ENCODE measurements at places on chromosomes 12 and 14. TPM values are rescaled to one million over a fixed set of nuclear protein-coding genes. Genes with fewer than 3 reads are reported as not detected.

Gene TEX22
- total RNA-seq, result under 0.01 TPM

Gene TAS2R10
- total RNA-seq, result 1.8 TPM

Gene CD163L1
- total RNA-seq, result under 0.01 TPM

Gene CRACR2A
- total RNA-seq, result 13.8 TPM

Gene G2E3
- total RNA-seq, result 12.7 TPM

Gene KCNMB4
- under 0.01 TPM for total RNA-seq

Gene PROX2
- total RNA-seq, result not detected

Gene CLEC14A
- total RNA-seq, result 0.29 TPM

DNA sequence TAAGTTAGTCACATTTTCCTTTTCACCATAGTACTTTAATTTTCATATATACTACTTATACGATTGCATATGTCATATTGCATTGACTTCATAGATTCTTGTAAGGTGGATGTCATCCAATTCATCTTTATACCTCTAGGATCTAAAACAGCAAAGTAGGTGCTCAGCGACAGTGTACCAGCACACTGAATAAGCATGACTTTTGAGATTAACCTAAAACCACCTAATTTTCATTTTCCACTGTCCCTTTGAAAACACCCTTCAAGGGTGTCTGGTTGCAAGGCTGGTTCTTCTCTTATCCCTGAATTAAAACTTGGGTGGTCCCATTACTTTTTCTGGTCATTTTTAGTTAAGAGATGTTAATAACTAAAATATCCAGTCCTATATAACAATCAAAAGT lies 4.4 kb downstream of the GPR19 start:
- DNase-seq, result no peak

- DNase-seq, result no peak
These were observed 21.9 kb upstream of the HIP1R start for GRCh38 chr12:122813310-122813713.

DNA sequence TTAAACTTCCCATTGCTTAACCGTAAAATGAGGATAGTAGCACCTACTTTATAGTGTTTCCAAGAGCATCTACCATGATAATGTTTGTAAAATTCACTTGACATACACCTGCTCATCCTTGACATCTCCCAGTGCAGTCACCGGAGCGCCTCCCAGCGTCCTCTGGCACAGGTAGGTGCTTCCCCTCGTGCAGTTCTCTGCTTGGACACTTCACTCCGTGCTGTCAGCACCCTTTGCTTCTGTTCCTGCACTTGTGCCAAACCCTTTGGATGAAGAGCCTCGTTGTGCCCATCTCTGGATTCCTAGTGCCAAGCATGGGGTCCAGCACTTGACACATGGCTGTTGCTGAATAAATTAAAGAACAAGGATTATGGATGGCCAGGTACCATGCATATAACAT lies 28.3 kb downstream of the ETV6 start:
- DNase-seq, result no peak

DNA sequence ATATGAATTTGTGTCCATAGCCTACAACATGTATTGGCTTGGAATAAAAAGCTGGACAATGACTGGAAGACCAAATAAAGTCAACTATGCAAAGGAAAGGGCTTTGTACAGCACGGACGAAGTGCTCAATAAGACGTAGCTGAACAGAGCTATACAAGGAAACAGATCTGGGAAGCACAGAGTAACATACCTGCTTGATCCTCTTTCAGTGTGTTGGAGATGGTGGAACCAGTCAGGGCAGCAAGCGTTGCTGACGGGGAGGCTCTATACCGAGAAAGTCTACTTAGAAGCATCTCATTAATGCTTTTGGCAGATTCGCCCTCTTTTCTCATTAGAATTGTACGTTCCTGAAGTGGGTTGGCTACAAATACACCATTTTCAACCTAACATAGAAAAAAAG lies 99.3 kb downstream of the HECTD4 start:
- DNase-seq, result no peak

DNA sequence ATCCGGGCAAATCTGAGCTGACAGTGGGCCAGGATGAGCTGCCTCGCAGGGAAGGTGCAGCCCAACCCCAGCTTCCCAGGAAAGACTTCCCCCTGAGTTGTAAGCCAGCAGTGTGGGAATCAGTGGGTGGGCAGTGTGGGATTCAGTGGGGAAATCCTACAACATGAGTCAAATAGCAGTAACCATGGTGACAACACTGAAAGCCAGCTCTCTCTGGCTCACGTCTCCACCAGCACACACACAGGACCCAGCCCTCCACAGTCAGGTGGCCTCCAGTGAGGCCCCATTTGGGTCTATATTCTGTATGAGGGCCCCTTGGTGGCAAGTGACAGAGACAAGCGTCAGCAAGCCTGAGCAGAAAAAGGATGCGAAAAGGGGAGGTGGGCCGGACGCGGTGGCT lies 6.0 kb upstream of the LGALS3 start:
- peak; percentile 94 for DNase-seq

GRCh38 chr14:104687601-104688504 lies 1.6 kb upstream of the INF2 start:
- DNase-seq, result peak; percentile 97

- DNase-seq, result peak; percentile 47
These were observed 3.6 kb upstream of the MORN3 start for GRCh38 chr12:121673013-121673511.

DNA sequence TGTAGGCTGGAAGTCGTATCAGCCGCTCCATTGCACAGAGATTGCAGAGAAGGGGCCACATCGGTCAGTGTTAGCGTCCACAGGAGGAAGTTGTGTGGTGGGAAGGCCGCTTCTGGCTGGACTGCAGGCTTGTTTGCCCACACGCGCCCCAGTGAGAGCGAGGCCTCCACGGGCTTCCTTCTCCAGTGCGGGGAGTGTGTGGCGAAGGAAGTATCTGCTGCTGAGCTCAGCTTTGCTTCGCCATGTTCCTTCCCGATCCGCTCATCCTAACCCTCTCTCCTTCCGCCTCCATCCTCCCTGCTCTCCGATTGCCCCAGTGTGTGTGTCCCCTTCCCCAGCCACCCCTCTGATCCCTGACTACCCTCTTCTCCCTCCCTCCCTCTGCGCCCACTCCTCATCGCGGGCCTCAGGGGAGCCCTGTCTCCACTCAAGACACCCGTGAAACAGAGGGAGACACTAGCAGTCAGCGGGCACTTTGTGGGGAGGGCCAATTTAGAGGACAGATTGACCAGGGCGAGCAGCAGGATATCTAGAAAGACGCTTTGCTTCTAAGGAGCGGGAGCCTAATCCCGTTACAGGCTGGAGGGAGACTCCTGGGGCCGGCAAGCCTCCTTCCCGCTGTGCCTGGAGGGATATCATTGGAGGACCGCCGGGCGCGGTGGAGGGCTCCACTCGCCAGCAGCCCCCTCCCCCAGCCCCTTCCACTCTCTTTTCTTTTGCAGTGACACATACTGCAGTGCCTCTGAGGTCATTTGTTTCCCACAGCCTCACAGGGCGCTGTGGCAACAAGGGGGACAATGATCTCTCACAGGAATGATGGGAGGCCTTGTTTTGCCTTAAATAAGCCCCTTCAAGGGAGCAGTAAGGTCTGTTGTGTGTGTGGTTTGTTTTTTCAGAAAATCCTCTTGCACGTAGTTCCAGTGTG lies 428.8 kb downstream of the ZFP36L1 start:
- peak; percentile 75 for DNase-seq

GRCh38 chr12:117342682-117343081 lies 18.7 kb downstream of the NOS1 start:
- DNase-seq, result no peak

GRCh38 chr12:56565510-56566101 lies 44.0 kb downstream of the RBMS2 start:
- DNase-seq, result peak; percentile 89

GRCh38 chr14:95359994-95360826 lies 40.5 kb upstream of the CLMN start:
- no peak for DNase-seq

GRCh38 chr12:92261071-92261470 lies 115.4 kb upstream of the BTG1 start:
- DNase-seq, result no peak

DNA sequence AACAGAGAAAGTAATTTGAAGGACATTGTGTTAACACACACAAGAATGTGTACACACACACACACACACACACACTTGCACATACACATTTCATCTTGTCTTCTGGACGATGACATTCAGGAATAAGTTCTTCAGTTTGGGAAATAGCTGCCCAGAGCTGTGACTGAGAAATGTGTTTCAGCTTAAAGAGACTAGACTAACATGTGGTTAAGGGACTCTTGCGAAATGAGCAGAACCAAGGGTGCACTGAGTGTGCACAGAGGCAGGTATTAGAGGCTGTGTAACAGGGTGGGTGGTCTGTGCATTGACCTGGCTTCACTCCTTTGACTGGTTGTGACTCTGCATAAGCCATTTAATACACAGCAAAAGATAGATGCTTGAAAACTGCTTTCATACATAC lies 29.4 kb upstream of the KCNA5 start:
- no peak for DNase-seq

DNA sequence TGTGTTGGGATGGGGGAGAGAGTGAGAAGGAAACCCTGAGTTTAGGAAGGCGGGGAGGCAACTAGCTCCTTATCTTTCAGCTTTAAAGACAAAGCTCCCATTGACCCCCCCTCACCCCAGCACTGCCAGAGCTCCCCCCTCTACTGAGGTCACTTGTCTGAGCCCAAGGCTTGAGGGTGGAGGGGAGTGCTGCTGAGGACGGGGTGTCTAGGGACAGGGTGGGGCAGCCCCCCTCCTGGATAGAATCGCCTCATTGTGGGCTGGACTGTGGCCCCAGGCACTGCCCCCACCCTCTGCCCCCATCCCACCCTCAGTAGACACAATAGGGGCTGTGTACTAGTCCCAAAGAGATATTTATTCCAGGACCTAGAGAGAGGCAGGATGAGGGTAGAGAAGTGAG lies 3.0 kb downstream of the ERBB3 start:
- DNase-seq, result peak; percentile 73

DNA sequence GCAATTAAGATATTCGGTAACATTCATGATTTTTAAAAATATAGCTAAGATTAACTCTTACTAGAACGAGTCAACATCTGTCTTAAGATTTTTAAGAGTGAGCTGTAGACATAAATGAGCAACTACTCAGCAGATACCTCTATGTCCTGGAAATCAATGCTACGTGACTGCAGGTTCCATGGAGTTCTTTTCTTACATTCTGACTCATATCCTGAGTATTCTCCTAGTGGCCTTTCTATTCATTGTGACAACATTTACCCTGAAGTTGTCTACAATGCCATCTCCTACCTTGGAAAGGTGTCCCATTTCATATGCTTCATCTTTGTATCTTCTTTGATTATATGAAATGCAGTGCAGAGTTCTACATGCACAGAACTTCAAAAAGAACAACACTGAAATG lies 59.9 kb downstream of the PKP2 start:
- DNase-seq, result no peak

- no peak for DNase-seq
These were observed 5.3 kb upstream of the GDF11 start for GRCh38 chr12:55737581-55738122.

DNA sequence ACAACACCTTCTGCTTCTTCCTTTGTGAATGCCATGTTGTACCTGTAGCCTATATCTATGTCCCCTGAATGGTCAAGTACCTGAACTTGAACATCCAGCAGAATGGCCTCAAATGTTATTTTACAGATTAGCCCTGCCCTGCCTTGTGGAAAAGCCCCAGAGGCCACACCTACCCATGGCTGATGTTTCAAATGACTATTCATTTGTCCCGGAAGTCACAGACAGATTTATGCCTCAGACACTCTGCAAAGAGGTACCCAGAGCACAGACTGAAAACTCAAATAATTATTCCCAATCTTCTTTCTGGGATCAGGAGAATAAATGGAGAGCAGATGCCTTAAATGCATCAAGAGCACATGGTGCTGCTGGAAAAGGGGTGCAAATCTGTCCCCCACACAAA lies 13.0 kb upstream of the DPF3 start:
- no peak for DNase-seq

DNA sequence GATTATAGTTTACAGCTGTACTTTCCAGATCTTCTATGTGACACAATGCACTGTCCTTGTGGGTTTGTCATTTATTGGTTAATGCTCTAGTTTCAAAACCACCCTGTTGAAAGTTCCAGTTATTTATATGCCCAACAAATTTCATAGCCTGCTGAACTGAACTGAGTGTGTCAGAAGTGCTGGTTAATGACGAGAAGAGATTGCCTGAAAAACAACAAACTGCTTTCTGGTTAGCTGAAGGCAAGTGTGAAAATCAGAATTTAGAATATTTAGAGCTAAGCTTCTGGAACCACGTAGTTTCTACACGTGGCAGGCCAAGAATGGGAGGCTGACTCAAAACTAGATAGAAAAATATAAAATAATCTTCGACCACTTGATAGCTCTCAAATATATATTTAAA lies 19.1 kb upstream of the RIN3 start:
- DNase-seq, result no peak

DNA sequence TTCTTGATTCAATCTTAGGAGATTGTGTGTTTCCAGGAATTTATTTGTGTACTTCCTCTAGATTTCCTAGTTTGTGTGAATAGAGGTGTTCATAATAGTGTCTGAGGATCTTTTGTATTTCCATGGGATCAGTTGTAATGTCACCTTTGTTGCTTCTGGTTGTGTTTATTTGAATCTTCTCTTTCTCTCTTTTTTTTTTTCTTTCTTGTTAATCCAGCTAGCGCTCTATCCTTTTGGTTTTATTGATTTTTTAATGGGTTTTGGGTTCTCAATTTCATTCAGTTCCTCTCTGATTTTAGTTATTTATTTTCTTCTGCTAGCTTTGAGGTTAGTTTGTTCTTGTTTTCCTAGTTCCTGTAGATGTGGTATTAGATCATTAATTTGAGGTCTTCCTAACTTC lies 242.5 kb downstream of the SEC23A start:
- DNase-seq, result no peak

DNA sequence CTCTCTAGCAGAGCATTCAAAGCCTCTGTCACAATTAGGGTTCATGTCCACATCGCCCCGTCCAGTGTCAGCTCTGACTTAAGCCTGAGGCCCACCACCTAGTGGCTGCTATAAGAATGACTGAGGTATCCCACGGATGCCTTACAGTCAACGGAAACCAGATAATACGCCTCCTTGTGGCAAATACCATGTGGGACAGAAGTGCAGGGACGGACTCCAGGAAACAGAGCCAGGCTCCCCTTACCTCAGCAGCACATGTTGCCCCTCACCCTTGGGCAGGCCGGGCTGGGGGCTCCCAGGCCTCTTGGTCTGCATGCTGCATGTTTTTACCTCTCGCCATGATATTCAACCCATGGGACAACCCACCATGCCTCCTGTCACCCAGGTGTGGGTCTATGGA lies 86.3 kb downstream of the VWF start:
- peak; percentile 86 for DNase-seq

All from osteoblast (primary cell).